Endothelial cell of umbilical vein (primary cell): ENCODE measurements at places on chromosomes 1 and 21. TPM values are rescaled to one million over a fixed set of nuclear protein-coding genes. Genes with fewer than 3 reads are reported as not detected.

The DVL1 gene
- total RNA-seq: 36.5 and 40.7 TPM in 2 replicates

The ZNF670 gene
- total RNA-seq: 5.1 and 5.2 TPM in 2 replicates

The SLAMF7 gene
- total RNA-seq: not detected in 2 replicates

The ALPL gene
- 0.30 and 0.38 TPM in 2 replicates for total RNA-seq

The LRRC8D gene
- total RNA-seq: 23.6 and 37.7 TPM in 2 replicates

The RGS2 gene
- 9.1 and 9.5 TPM in 2 replicates for total RNA-seq

The PARK7 gene
- 289 and 294 TPM in 2 replicates for total RNA-seq

The FMO2 gene
- not detected in 2 replicates for total RNA-seq

The C1QA gene
- not detected in 2 replicates for total RNA-seq

The CIART gene
- 1.0 and 2.4 TPM in 2 replicates for total RNA-seq

The HUNK gene
- total RNA-seq: not detected in 2 replicates

The COL6A2 gene
- total RNA-seq: 2.6 and 6.1 TPM in 2 replicates

The AKNAD1 gene
- not detected in 2 replicates for total RNA-seq

The VWA1 gene
- 3.3 and 6.1 TPM in 2 replicates for total RNA-seq

The PLPPR4 gene
- total RNA-seq: not detected in 2 replicates

The PADI3 gene
- total RNA-seq: not detected in 2 replicates

The DISP3 gene
- total RNA-seq: 0.49 and 0.51 TPM in 2 replicates

The ADAM30 gene
- not detected in 2 replicates for total RNA-seq

The CHI3L1 gene
- total RNA-seq: not detected in 2 replicates

The TEX38 gene
- not detected in 2 replicates for total RNA-seq

The IL20 gene
- total RNA-seq: not detected in 2 replicates

The PGM1 gene
- 16.5 and 21.0 TPM in 2 replicates for total RNA-seq

The ARHGAP29 gene
- total RNA-seq: 199 and 215 TPM in 2 replicates

The OR2T35 gene
- not detected in 2 replicates for total RNA-seq

The CD1E gene
- total RNA-seq: not detected in 2 replicates

The AMY1B gene
- total RNA-seq: not detected in 2 replicates

The SH2D1B gene
- not detected in 2 replicates for total RNA-seq

The TEX50 gene
- not detected in 2 replicates for total RNA-seq

The TEKT2 gene
- total RNA-seq: 0.38 and 0.90 TPM in 2 replicates
